Renal cortical epithelial cell (primary cell): ENCODE measurements at places on chromosomes 3 and 15. TPM values are rescaled to one million over a fixed set of nuclear protein-coding genes. Genes with fewer than 3 reads are reported as not detected.

The PLA2G4E gene
- total RNA-seq: not detected in 2 replicates

The LRTM1 gene
- not detected in 2 replicates for total RNA-seq

The RAB27A gene
- 6.9 and 25.7 TPM in 2 replicates for total RNA-seq

The ABHD14A gene
- 8.7 and 16.3 TPM in 2 replicates for total RNA-seq

The CYP1A1 gene
- 1.7 TPM in 1 of 2 replicates, not detected in the other for total RNA-seq

The LTK gene
- total RNA-seq: 0.25 and 1.0 TPM in 2 replicates

The TMCO5A gene
- not detected in 2 replicates for total RNA-seq

The SLC9C1 gene
- total RNA-seq: 0.25 and 1.7 TPM in 2 replicates

The FES gene
- total RNA-seq: 3.3 and 7.1 TPM in 2 replicates
